ENCODE measurements at places on chromosomes 2 and 18.

- DNase-seq = no peak
These were observed 195.1 kb downstream of the LPIN1 start for GRCh38 chr2:11941201-11942177.

DNA sequence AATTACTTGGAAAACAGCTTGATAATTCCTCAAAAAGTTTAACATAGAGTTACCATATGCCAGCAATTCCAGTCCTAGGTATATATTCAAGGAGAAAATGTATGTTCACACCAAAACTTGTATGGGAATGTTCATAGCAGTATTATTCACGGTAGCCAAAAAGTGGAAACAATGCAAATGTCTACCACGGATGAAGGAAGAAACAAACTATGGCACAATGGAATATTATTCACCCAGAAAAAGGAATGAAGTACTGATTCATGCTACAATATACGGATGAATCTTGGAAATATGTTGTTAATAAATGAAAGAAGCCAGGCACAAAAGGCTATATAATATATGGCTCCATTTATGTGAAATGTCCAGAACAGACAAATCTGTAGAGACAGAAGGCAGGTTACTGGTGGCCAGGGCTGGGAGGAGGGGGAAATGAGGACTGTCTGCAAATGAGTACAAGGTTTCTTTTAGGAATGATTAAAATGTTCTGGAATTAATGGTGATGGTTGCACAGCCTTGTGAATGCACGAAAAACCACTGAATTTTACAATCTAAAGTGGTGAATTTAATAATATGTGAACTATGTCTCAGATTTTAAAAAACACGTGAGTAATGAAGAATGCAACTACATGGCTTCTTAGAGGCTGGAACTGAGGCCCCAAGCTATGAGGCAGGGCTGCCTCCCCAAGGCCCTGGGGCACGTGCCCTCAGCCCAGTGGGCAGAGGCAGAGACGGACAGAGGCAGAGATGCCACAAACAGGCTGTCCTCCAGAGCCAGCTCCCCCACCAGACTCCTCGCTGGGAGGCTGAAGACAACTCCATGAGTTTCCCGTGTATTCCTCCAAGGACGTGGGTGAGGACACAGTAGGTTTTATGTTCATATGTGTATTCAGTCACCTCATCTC is 5.0 kb downstream of the LIMS2 start:
- DNase-seq = no peak

GRCh38 chr2:69200107-69200520 is 186.9 kb downstream of the GFPT1 start:
- DNase-seq = no peak

DNA sequence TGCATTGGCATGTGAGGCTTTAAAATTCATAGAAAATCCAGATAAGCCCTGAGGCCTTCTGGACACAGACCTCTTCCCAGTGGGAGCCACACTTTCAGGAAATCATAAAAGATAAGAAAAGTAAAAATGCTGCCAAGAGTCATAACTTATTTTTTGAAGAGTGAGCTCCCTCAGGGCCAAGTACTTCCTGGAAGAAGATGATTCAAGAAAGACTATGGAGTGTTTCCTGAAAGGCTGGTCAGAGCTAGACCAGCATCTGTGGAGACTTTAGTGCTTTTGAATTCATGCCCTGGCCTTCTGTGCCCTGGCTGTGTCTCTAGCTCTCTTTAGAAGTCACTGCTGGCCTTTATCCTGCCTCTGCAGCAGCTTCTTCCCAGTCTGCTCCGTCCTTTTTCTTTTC is 6.4 kb upstream of the XDH start:
- no peak for DNase-seq

GRCh38 chr2:228581731-228582130 is 400.2 kb upstream of the SPHKAP start:
- DNase-seq = no peak

GRCh38 chr18:6561420-6561861 is 146.7 kb upstream of the L3MBTL4 start:
- no peak for DNase-seq

- no peak for DNase-seq
These were observed 22.5 kb upstream of the ACVR1 start for GRCh38 chr2:157898591-157898996.

GRCh38 chr2:232519581-232520438 is at the start of gene PRSS56:
Gene PRSS56, plus strand, starts transcription at chr2:232520388. Its CDS starts 211 bp downstream, at chr2:232520599.
- no peak for DNase-seq

DNA sequence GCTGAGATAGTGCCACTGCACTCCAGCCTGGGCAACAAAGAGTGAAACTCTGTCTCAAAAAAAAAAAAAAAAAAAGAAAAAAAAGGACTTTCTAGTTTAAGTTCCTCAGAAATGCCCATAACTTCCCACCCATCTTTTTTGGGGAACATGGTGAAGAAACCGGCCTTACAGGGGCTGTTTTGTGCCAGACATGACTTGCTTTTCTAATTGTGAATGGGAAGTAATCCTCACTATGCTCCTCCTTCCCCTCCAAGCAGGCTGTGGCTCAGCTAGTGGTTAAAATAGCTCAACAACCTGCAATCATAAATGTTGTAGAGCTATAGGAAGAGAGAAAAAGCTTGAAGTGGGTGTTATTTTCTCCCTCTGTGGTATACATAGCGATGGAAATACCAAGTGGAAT is 34.1 kb upstream of the OLA1 start:
- DNase-seq = no peak

- DNase-seq = no peak
These were observed 7.2 kb downstream of the CCDC68 start for GRCh38 chr18:54952026-54952425.

GRCh38 chr2:95277246-95277906 is 3.1 kb downstream of the PROM2 start:
- no peak for DNase-seq

GRCh38 chr18:53698907-53699306 is 525.6 kb downstream of the MBD2 start:
- DNase-seq = no peak

GRCh38 chr2:179311101-179311500 is 46.5 kb upstream of the SESTD1 start:
- no peak for DNase-seq

- no peak for DNase-seq
These were observed 78.1 kb upstream of the LAPTM4A start for GRCh38 chr2:20129331-20130159.

GRCh38 chr2:147331790-147332419 is 512.9 kb upstream of the ACVR2A start:
- no peak for DNase-seq

DNA sequence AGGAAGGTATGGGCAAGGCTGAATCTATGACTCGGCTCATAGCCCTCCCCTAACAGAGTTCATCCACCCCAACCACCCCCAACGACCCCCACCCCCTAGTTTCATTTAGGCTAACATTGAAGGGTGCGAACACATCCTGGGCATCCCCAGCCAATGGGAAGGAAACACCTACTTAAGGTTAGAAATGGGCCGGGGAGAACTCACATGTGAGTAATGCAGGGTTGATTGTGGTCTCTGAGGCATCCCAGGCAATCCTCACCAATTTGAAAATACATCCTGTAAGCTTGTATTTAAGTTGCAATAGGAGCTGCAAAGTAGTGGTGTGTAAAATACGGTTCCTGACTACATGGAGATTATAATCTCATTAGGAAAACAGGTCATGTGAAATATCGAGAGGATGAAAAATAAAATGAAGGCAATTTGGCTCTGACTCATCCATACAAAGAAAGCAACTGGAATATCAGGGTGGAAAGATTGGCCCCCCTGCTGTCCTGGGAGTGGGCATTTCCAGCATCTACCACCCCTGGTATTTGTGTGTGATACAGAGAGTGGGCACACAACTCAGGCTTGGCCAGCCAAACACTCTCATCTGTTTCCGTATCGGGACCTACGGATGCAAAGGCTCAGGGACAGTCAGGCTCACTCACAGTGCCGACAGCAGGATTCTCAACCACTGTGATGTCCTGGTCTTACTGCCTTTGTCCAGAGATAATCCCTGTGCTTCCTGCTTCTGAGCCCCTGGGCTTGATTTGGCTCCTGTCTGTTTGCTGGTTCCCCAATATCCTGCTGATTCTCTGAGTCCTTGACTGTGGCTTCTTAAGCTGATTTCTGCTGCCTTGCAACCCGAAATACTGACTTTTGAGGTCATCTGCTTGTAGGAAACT is 90.0 kb upstream of the NCKAP5 start:
- DNase-seq = no peak

DNA sequence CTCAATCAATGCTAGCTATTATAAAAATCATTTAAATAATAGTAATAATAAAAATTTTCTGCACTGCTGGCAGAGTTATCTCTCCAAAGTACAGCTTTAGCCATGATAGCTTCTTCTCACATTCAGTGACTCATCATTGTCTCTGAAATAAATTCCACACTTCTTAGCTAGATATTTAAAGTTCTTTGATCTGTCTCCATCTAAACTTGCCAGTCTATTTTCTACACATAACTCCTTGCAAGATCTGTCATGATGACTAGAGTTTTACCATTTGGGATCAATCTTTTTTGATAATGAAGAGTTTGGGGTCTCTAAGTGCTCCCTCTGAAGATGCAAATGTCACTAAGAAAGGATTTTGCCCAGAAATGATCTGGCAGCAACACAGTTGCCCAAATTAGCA is 155.4 kb upstream of the LHCGR start:
- no peak for DNase-seq

GRCh38 chr18:4351005-4351404 is 104.1 kb downstream of the DLGAP1 start:
- DNase-seq = no peak

DNA sequence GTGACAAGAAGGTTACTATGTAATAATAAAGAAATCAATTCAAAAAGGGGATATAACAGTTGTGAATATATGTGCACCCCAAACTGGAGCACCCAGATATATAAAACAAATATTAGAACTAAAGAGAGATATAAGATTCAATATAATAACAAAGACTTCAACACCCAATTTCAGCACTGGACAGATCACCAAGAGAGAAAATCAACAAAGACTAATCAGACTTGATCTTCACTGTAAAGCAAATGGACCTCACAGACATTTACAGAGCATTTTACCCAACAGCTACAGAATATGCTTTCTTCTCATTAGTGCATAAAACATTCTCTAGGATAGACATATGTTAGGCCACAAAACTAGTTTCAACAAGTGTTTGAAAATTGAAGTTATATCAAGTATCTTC is 287.7 kb downstream of the DSC3 start:
- no peak for DNase-seq

GRCh38 chr18:41886126-41886807 is 68.8 kb upstream of the PIK3C3 start:
- no peak for DNase-seq

DNA sequence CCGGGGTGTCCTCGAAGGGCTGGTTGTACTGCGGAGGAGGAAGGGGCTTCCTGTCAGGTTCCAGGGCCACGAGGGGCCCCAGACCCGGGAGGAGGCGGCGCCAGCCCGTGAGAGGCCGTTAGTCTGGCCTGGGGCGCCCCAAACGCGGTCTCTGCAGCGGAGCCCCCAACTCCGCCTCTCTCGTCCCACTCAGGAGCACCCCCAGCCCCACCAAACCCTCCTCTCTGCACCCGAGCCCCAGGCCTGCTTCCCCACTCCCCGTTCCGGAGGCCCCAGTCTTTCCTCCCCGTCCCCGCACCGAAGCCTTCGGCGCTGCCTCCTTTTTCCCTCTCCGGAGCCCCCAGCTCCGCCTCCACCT is 473 bp downstream of the HJURP start:
- DNase-seq = no peak

- peak; percentile 48 for DNase-seq
These were observed 1.8 kb downstream of the ZFP36L2 start for GRCh38 chr2:43224571-43225092.

DNA sequence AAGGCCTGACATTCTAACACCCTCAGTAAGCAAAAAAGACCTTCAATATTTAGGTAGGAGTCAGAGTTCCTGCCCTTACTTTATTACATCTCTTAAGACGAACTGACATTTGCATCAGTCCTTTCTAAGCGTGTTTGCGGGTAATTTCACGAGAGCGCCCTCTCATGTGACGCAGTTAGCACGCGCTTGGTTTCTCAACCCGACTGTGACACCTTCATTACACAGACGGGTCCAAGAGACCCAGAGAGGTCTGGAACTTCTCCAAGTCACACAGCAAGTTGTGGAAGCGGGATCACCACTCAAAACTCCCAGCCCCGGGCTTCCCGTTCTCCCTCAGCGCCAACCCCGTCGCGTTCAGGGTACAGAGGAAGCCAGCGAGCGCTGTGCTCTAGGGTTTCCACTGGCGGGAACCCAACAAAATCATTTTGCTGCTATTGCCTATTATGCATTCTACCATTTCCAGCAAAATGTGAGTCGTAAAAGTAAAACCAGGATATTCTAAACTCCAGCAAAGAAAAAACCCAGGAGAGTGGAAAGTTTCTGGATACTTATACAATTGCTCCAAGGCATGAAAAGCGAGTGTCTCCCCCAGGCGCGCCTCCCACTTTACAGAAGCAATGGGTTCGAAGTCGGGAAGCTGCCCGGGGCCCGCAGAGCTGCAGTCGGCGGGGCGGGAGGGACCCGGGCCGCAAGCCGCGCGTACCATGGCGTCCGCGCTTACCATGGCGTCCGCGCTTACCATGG is 601 bp downstream of the ENOSF1 start:
- DNase-seq = peak; percentile 51

- no peak for DNase-seq
These were observed 108.5 kb downstream of the PLB1 start for GRCh38 chr2:28604284-28604843.

GRCh38 chr2:68738906-68739594 is 4.4 kb downstream of the ARHGAP25 start:
- DNase-seq = no peak

- no peak for DNase-seq
These were observed 126.4 kb upstream of the HNMT start for GRCh38 chr2:137837830-137838229.

DNA sequence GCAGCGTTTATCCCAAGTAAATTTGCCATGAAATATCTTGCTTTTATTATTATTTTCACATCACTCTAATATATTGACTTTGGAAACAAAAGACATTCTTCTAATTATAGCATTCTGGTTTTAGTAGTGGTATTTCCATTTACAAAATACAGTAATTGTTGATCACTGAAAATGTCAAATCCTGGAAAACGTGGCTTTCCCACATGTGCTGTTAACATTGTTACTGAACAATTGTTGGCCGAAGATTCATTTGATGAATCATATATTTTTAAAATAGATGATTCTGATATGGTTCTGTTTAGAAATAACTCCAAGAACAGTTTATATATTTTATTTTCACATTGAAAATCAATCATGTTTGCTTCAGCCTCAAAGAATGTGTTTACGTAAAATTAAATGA is 32.9 kb downstream of the SP140 start:
- no peak for DNase-seq

GRCh38 chr2:170029551-170029950 is 148.4 kb upstream of the MYO3B start:
- no peak for DNase-seq

- no peak for DNase-seq
These were observed 1579.0 kb upstream of the NXPH2 start for GRCh38 chr2:140359056-140359771.

DNA sequence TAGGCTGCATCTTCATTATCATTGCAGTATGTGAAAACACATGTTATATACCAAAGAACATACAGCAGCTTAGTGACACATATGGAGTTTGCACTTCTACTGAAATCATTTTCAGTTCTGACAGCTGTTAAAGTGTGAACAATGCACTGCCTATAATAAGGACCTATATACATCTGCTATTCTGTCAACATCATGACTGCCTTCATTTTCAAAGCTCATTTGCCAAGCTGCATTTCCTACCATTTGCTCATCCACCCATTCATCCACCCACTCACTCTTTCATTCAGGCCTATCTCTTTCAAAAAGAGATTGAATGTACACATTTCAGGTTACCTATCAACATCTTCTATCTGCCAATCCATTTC is 81.7 kb upstream of the STK17B start:
- no peak for DNase-seq
